ENCODE measurements at places on chromosomes 4 and X. TPM values are rescaled to one million over a fixed set of nuclear protein-coding genes. Genes with fewer than 3 reads are reported as not detected.

GPR119 gene
- not detected for total RNA-seq

SPANXD gene
- total RNA-seq = not detected

PAGE1 gene
- total RNA-seq = not detected

EGF gene
- 0.22 TPM for total RNA-seq

FGFRL1 gene
- 30.4 TPM for total RNA-seq

SLC10A3 gene
- 38.1 TPM for total RNA-seq

CITED1 gene
- total RNA-seq = 0.22 TPM

CXCL1 gene
- total RNA-seq = 128 TPM

PF4V1 gene
- total RNA-seq = 0.57 TPM

Measured in placental pericyte (primary cell).